HT-29 (cell line): ENCODE measurements at places on chromosomes 2 and 18. TPM values are rescaled to one million over a fixed set of nuclear protein-coding genes. Genes with fewer than 3 reads are reported as not detected.

Gene SPOPL
- total RNA-seq = 19.0 and 20.4 TPM in 2 replicates

DNA sequence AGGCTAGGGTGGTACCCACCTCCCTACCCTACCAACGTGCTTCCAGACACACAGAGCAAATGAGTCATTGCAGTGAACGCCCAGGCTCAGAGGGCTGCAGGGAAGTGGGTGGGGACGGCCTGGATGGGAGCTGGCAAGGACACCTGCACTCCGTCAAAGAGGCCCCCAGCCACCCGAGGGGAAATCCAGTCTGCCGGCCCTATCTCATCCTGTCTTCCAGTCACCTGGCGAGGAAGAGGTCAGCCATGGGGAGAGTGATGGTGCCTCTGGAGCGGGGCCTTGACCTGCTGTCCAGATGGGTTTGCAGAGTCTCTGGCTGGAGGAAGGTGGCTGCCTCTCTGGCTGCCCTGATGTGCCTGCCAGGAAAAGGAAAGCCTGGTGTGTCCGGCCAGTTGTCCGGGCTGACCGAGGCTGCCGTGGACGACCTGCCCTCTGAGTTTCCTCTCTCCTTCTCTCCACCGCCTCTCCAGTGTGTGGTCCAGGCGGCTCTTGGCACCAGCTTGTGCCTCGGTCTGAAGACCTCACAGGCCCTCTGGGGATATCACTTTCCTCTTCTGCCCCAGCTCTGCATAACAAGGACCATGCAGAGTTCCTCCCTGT lies 209.7 kb upstream of the COPS8 start:
- no peak for DNase-seq

DNA sequence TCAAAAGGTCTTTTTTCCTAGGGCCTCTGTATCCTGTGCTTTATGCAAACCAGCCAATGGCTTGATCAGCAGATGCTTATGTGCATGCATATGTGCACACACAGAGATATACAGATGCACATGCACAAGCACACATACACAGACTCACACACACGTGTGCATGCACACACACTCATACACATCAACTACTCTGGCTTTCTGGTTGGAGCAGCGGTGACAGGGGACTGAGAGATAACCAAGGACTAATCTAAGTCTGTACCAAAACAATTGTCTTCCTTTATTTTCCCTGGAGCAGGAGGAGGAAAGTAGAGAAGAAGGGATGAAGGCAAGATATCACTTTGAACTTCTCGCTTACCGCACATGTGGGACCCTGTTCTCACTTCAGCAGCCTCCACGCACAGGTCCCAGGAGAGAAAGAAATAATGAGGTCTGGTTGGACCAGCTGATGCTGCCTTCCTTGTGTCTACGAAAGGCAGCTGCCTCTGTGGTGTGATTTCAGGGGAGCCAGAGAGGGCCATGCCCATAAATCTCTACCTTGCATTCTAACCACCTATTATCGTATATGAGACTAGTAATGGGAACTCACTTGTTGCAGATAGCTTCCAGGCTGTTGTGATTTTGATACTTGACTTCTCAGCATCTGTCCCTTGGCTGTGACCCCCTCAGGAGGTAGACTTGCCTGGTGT lies 338.0 kb downstream of the EN1 start:
- DNase-seq = no peak

GRCh38 chr2:182447163-182447562 lies 20.3 kb upstream of the PDE1A start:
- DNase-seq = no peak

DNA sequence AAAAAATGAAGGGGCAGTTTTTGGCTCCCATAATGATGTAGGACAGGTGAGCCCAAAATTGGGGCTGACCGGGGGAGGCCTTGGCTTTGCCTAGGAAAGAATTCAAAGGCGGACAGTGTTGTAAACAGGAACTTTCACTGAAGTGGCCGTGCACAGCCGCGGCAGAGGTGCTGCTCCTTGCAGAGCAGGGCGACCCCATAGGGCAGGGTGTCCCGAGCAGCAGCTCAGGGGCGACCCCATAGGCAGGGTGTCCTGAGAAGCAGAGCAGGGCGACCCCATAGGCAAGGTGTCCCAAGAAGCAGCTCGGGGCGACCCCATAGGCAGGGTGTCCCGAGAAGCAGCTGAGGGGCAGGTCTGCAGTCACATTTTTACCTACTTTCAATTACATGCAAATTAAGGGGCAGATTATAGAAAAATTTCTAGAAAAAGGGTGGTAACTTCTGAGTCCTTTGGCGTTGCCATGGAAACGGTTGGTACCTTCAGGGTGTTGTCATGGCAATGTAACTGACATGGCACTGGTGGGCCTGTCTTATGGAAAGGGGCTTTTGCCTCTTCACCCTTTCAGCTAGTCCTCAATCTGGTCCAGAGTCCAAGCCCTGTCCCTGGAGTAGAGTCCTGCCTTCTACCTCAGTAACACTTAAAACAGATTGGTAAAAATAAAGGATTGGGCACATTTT lies 134.5 kb downstream of the FBXO15 start:
- DNase-seq = no peak

DNA sequence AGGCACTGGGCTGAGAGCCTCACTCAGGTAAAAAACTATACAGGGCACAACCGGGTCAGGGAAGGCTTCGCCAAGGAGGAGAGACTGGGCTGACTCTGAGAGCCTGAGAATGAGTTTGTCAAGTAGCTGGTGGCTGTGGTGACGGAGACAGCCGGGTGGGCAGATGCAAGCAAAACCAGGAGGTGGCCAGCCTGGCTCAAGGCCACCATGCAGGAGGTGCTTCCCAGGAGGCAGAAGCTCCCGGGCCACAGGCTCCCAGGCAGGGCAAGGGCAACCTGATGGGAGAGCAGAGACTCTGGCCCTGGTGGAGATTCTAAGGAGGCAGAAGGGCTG lies 2.9 kb upstream of the INHBB start:
- DNase-seq = no peak

GRCh38 chr2:172843902-172844715 lies 108.5 kb downstream of the RAPGEF4 start:
- DNase-seq = no peak
